Left colon (tissue), 2 donors: ENCODE measurements at places on chromosomes 2 and 18. TPM values are rescaled to one million over a fixed set of nuclear protein-coding genes. Genes with fewer than 3 reads are reported as not detected.

Gene ERBB4
- total RNA-seq: 0.70 TPM

Gene CENPA
- total RNA-seq: 1.5 TPM

Gene TRPM8
- total RNA-seq: not detected

Gene LOXHD1
- not detected for total RNA-seq

Gene C2orf76
- 5.3 TPM for total RNA-seq

Gene CASP8
- total RNA-seq: 31.1 TPM

Gene ABCG5
- total RNA-seq: 0.09 TPM

Gene PMS1
- total RNA-seq: 14.8 TPM

Gene ST6GAL2
- 2.9 TPM for total RNA-seq

Gene NTSR2
- not detected for total RNA-seq

Gene SERPINB12
- total RNA-seq: not detected

Gene SLC9A4
- 0.34 TPM for total RNA-seq

Gene ERMN
- total RNA-seq: 0.11 TPM

Gene SCN3A
- total RNA-seq: 0.43 TPM

Gene FTCDNL1
- total RNA-seq: 1.4 TPM

Gene NIFK
- total RNA-seq: 30.1 TPM

Gene PTH2R
- total RNA-seq: not detected

Gene DYNC2LI1
- 6.9 TPM for total RNA-seq

Gene POU3F3
- total RNA-seq: 0.15 TPM

Gene FSHR
- not detected for total RNA-seq

Gene SLC14A1
- 1.0 TPM for total RNA-seq

Gene INHBB
- 0.98 TPM for total RNA-seq

Gene AQP12A
- 0.92 TPM for total RNA-seq

Gene DYNAP
- not detected for total RNA-seq

Gene GNAL
- total RNA-seq: 1.5 TPM

Gene SLC19A3
- 8.5 TPM for total RNA-seq

Gene RESP18
- not detected for total RNA-seq

Gene NGEF
- 34.4 TPM for total RNA-seq

Gene AQP12B
- 2.4 TPM for total RNA-seq

Gene SAP130
- 30.3 TPM for total RNA-seq

Gene GPR155
- 2.3 TPM for total RNA-seq

Gene PSTPIP2
- total RNA-seq: 7.4 TPM

Gene HOXD9
- total RNA-seq: 1.4 TPM

Gene MITD1
- total RNA-seq: 18.2 TPM

Gene TDRD15
- total RNA-seq: 0.06 TPM

Gene CPLX4
- not detected for total RNA-seq

Gene METTL5
- total RNA-seq: 42.2 TPM

Gene KIAA2012
- total RNA-seq: 0.11 TPM

Gene RFTN2
- 1.9 TPM for total RNA-seq

Gene OLA1
- total RNA-seq: 67.2 TPM

Gene STPG4
- total RNA-seq: 0.47 TPM

Gene SEPTIN10
- total RNA-seq: 80.8 TPM

Gene SETBP1
- 21.2 TPM for total RNA-seq

Gene POMC
- total RNA-seq: 0.59 TPM

Gene TMEM247
- not detected for total RNA-seq

Gene ZNF2
- 2.6 TPM for total RNA-seq

Gene CCDC68
- total RNA-seq: 61.1 TPM

Gene DUSP19
- total RNA-seq: 1.0 TPM

Gene RGPD4
- 0.08 TPM for total RNA-seq

Gene LYPD6
- 3.5 TPM for total RNA-seq

Gene POTEI
- 0.08 TPM for total RNA-seq
